Suprapubic skin (tissue), 4 donors: ENCODE measurements at places on chromosomes 7 and 10. TPM values are rescaled to one million over a fixed set of nuclear protein-coding genes. Genes with fewer than 3 reads are reported as not detected.

DNA sequence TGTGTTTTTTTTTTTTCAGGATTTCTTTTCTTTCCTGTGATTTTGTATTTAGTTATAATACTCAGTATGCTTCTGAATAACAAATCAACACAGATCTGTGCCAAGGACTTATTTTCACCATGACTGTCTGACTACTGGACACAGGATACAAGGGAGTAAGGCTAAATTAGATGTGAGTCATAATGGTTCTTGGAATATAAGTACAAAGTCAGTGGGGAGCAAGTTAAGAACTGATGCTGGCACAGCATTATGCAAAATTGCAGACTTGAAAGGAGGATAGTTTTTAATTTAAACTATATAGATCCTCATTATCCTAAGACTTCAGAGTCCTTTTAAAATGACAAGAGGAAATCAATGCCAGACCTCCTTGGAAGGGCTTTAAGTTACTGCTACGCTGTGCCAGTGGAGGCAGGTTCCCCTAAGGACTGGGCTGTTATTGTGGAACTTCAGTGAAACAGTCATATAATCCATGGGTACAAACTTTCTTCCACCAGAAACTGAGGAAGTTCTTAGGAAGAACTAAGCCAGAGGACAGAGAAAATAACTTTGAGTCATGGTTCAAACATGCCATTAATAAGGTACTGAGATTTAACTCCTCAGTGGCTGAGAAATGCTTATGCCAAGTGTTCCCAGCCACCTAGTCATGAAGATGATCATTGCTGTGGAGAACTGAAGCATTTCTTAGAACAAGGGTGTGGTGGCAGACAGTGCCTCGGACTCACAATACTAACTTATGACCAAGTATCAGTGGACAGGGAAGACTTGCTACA is 531.2 kb downstream of the HTR7 start:
- H3K36me3 ChIP-seq: no peaks in the 10 kb centered on the region
- H3K4me1 ChIP-seq: no peaks in the 10 kb centered on the region
- H3K27me3 ChIP-seq: no peaks in the 10 kb centered on the region

DNA sequence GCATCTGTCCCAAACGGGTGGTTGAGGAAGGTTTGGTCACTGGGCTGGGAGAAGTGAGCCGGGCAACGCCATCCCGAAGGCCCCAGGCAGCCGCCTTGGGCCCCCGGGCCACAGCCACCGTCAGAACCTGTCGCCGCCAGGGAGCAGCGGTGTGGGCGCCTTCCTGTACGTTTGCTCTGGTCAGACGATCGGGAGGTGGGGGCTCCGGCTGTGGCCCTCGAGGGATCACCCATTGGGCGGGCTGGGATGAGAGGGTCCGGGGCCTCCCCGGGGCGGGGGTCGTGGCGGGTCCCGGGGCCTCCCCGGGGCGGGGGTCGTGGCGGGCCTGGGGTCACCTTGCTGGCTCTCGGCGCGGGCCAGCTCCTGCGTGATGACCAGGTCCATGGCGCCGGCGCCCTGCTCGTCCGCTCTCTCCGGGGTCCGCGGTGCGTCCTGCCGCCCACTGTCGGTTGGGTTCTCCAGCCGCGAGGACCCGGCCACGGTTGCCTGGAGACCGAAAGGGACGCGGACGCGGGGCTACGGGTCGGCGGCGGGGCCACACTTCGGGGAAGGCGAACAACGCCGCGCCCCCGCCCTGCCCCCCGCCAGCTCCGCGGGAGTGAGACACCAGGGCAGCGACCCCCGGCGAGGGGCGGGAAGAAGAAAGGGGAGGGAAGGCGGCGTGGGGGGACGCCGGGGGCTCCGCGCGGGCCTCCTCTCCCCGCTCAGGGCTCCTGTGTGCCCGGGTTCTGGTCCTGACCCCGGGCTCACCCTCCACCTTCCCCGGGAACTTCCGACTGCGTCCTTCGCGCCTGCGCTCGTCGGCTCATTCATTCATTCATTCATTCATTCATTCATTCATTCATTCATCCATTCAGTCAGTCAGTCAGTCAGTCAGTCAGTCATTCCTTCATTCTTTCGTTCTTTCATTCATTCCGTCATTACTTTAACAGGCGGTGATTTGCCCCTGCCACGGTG is at the start of gene CFAP46:
TSS of gene CFAP46 (minus strand) at position 470 of the 957 bp plus-strand sequence. CDS start at position 384, 86 bp downstream.
- no peaks in the 10 kb centered on the region for H3K36me3 ChIP-seq
- H3K27me3 ChIP-seq: peaks cover 71% of the 10 kb centered on the region
- H3K27ac ChIP-seq: no peak within 1 kb of the TSS
- peaks cover 14% of the 10 kb centered on the region for H3K4me1 ChIP-seq
- DNase-seq: no peak
- peak within 1 kb of the TSS; percentile 47 for H3K4me3 ChIP-seq

- H3K4me3 ChIP-seq: no peak overlapping the region
- H3K36me3 ChIP-seq: peaks cover 32% of the 10 kb centered on the region
- DNase-seq: no peak
- peaks cover 30% of the 10 kb centered on the region for H3K4me1 ChIP-seq
Measured at GRCh38 chr7:149718730-149719049, 54.7 kb downstream of the ZNF467 start.

- no peaks in the 10 kb centered on the region for H3K27me3 ChIP-seq
- peak overlapping the region; percentile 54 for H3K27ac ChIP-seq
- H3K36me3 ChIP-seq: peaks cover 11% of the 10 kb centered on the region
- H3K4me3 ChIP-seq: no peak overlapping the region
Measured at GRCh38 chr7:128858380-128859231, 4.0 kb upstream of the ATP6V1F start.

DNA sequence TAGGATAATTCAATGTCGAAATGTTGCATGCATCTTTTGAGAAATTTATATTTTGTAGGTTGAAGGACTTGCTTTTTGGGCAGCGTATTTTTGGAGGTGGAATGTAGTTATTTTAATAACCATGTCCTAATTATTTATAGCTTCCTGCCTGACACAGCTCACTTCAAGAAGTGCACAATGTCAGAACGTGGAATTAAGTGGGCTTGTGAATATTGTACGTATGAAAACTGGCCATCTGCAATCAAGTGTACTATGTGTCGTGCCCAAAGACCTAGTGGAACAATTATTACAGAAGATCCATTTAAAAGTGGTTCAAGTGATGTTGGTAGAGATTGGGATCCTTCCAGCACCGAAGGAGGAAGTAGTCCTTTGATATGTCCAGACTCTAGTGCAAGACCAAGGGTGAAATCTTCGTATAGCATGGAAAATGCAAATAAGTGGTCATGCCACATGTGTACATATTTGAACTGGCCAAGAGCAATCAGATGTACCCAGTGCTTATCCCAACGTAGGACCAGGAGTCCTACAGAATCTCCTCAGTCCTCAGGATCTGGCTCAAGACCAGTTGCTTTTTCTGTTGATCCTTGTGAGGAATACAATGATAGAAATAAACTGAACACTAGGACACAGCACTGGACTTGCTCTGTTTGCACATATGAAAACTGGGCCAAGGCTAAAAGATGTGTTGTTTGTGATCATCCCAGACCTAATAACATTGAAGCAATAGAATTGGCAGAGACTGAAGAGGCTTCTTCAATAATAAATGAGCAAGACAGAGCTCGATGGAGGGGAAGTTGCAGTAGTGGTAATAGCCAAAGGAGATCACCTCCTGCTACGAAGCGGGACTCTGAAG is 620 bp downstream of the ZRANB1 start:
- no peak overlapping the region for H3K4me3 ChIP-seq
- H3K27ac ChIP-seq: peak overlapping the region; percentile 68
- H3K27me3 ChIP-seq: no peaks in the 10 kb centered on the region
- peaks cover 35% of the 10 kb centered on the region for H3K4me1 ChIP-seq
- no peak for DNase-seq

DNA sequence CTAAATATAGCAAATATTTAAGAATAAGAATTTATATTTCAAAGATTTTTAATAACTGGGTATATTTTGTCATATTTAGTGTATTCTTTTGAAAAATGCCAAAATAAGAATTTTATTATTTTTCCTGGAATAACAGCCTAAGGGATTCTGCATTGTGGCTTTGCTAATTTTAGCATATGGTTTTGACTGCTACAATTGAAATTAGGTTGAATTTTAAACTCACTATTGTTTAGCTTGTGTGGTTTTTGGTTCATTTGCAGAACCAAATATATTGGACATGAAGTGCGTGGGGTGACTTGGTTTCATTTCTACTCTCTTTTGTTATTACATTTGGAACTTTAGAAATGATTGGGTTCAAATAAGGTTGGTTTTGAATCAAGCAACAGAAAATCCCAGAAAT is 35.5 kb downstream of the ZNF273 start:
- H3K4me1 ChIP-seq: no peaks in the 10 kb centered on the region
- H3K27me3 ChIP-seq: no peaks in the 10 kb centered on the region
- no peaks in the 10 kb centered on the region for H3K36me3 ChIP-seq
- no peak overlapping the region for H3K4me3 ChIP-seq
- H3K27ac ChIP-seq: no peak overlapping the region
- no peak for DNase-seq

DNA sequence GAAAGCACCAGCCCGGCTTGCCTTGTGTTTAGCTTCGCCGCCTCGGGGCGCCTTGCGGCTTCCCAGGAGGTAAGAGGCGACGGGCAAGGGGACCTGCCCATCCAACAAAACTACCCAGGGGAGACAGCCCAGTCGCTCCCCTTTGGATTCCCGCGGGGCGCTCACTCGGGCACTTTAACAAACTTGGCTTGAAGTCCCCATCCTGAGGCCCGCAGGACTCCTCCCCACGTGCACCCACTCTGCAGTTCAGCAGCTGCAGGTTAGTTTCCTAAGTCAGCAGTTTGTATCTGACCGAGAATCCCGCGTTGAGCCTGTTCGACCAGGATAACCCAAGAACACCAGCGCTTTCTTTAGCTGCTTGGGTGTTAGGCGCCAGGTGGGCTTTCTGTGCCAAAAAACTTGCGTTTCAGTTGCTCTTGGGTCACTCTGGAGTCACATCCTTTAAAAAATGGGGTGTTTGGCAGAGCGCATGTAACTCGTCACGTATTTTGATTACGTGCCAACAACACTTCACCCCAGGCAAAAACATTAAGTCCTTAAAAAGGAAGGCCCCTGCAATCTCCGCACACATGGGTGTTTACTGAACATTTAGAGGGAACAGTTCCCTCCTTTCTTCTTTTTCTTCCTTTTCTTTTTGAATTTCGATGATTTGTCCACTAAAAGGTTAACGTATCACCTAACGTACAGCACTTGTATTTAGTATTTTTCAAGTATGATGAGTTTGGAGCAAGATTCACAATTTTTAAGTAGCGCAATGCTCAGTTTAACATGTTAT is 876 bp downstream of the DNAH11 start:
- H3K27ac ChIP-seq: no peak overlapping the region
- peaks cover 19% of the 10 kb centered on the region for H3K4me1 ChIP-seq
- H3K27me3 ChIP-seq: peaks cover 46% of the 10 kb centered on the region
- H3K36me3 ChIP-seq: no peaks in the 10 kb centered on the region

- no peak overlapping the region for H3K27ac ChIP-seq
- H3K36me3 ChIP-seq: no peaks in the 10 kb centered on the region
- H3K4me3 ChIP-seq: no peak overlapping the region
- no peaks in the 10 kb centered on the region for H3K27me3 ChIP-seq
Measured at GRCh38 chr10:62354916-62355315, 19.3 kb upstream of the ZNF365 start.

DNA sequence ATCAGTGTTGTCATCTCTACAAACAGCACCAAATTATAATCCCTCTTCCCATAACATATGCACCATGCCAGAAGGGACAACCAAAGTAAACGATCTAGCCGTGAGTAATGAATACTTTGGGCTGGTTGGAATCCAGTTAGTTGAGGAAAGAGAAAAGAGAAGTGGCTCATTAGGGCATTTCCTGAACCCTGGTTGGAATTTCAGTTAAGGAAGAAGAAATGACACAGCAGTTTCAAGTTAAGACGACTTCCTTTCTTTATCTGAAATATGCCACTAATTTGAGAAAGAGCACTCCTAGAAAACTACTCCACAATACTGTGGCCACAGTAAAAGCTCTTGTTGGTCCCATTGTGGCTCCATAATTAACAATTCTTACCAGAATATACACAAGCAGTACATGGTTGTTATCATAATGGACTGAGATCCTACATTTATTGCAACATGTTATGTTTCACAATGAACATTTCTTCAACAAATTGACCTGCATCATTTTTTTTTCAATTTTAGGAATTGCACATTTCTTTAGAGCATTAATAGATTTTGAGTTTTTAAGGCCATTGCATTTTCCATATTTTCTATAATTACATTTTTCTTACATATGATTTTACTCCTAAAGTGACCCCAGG is at the start of gene TFEC:
TSS of gene TFEC (minus strand) at position 113 of the 626 bp plus-strand sequence. CDS start 46,322 bp downstream, outside the sequence.
- H3K4me3 ChIP-seq: peak within 1 kb of the TSS; percentile 10
- no peak for DNase-seq
- H3K36me3 ChIP-seq: no peaks in the 10 kb centered on the region
- H3K27ac ChIP-seq: no peak within 1 kb of the TSS

DNA sequence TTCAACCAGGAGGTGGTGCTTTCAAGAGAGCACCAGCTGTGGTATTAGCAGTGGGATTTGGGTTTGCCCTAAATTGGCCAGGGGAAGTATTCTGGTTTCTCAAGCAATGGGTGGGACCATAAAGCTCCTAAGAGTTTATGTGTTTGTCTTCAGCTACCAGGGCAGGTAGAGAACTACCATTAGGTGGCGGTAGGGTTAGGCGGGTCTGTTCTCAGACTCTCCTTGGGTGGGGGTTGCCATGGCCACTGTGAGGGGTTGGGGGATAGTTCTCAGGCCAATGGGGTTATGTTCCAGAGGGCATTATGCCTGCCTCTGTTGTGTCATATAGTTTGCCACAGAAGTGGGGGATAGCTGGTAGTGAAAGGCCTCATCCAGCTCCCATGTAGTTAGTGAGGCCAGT is 47.7 kb upstream of the BICC1 start:
- no peak overlapping the region for H3K27ac ChIP-seq
- H3K4me1 ChIP-seq: no peaks in the 10 kb centered on the region
- no peak for DNase-seq
- no peak overlapping the region for H3K4me3 ChIP-seq
- no peaks in the 10 kb centered on the region for H3K27me3 ChIP-seq

DNA sequence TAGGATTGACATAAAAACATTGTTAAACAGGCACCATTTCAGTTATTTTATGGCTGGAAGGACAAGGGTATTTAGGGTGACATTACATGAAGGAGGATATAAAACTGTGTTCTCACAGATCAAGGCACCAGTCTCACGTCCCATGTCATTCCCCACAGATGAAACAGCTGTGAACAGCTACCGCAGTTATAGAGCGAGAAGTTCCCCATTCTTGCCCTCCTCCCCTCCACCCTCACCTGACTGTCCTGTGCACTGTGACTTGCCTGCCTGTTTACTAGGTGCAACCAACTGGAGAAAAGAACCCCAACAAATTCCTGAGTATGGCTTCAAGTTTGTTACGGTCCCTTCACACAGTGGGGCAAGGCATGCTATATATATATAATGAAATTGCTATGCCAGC is 141.6 kb downstream of the SND1 start:
- H3K4me1 ChIP-seq: no peaks in the 10 kb centered on the region
- no peak for DNase-seq
- no peaks in the 10 kb centered on the region for H3K27me3 ChIP-seq
- no peak overlapping the region for H3K4me3 ChIP-seq

DNA sequence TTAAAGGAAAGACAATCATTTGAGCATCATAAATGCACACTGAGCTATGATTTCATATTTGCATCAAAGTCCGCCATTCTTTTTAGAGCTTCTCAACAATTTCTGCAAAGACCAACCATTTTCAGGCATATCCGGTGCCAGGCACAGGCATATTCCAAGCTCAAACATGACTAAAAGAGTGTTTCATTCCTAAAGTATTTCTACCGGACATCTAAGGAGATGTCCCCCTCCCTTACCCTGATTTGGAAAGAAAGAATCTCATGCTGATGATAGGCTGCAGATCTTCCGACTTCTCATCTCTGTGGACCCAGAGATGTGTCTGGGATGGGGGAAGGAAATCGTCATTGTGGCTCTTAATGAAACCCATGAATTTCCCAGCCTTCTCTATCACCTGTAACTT is 600.5 kb upstream of the MGMT start:
- no peaks in the 10 kb centered on the region for H3K4me1 ChIP-seq
- no peaks in the 10 kb centered on the region for H3K27me3 ChIP-seq
- no peak for DNase-seq
- H3K27ac ChIP-seq: no peak overlapping the region
- no peaks in the 10 kb centered on the region for H3K36me3 ChIP-seq

Gene VWDE
- not detected for total RNA-seq

Gene CRHR2
- 0.55 TPM for total RNA-seq

Gene LARP4B
- 53.5 TPM for total RNA-seq

Gene EVX1
- not detected for total RNA-seq
